Naive thymus-derived CD8-positive, alpha-beta T cell (primary cell): ENCODE measurements at places on chromosomes 4 and X.

DNA sequence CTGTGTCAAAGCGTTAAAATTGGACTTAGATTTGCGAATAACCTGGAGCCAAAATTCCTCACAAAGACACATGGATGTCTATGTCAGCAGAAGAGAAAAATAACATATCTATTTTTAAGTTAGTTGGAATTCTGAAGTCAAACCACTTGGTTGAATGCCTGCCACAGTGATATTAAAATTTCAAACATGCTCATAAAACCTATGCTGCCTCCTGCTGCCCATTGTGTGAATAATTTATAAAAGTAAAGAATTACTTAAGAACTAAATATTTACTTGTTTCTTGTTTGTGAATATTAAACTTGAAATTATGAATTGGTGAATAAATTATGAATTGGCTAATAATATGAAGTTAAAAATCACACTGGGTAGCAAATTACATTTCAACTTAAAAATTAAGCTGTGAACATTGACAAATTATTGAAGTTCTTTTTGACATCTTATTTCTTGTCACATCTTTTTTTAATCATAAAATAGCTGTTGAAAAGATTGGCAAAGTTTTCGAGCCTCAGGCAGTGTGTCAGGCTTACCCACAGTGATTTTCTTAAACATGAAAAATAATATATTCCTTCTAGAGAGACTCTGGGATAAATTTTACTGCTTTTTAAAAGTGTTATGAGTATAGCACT, 35.4 kb downstream of the FABP2 start:
- DNase-seq, result no peak
- no peak overlapping the region for H3K27ac ChIP-seq
- no peak overlapping the region for H3K4me3 ChIP-seq

- DNase-seq, result no peak
- H3K27ac ChIP-seq, result no peak overlapping the region
- no peaks in the 10 kb centered on the region for H3K36me3 ChIP-seq
These were observed 111.3 kb downstream of the GATB start for GRCh38 chr4:151649479-151649878.

DNA sequence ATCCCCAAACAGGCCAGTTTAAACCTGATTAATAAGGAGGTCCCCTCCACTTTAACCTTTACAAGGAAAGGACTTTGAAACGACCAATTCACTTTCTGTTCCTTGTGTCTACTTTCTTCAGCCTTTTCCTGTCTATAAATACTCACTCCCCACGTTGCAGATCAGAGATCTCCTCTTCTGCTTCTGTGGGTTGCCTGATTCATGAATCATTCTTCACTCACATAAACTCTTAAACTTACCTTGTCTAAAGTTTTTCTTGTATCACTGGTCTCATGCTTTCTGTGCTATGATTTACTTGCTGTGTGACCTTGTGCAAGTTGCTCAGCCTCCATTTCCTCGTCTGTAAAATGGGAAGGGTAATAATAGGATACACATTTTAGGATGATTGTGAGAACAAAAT, 236.1 kb downstream of the QDPR start:
- H3K36me3 ChIP-seq, result no peaks in the 10 kb centered on the region
- H3K4me1 ChIP-seq, result no peaks in the 10 kb centered on the region
- H3K4me3 ChIP-seq, result no peak overlapping the region
- no peak for DNase-seq
- no peak overlapping the region for H3K27ac ChIP-seq

- H3K4me1 ChIP-seq, result no peaks in the 10 kb centered on the region
- no peak for DNase-seq
- no peak overlapping the region for H3K27ac ChIP-seq
These were observed 187.7 kb downstream of the UNC5C start for GRCh38 chr4:95360906-95361695.

- no peaks in the 10 kb centered on the region for H3K4me1 ChIP-seq
- H3K36me3 ChIP-seq, result peaks cover 11% of the 10 kb centered on the region
- DNase-seq, result no peak
- H3K27ac ChIP-seq, result no peak overlapping the region
These were observed 21.0 kb upstream of the CITED1 start for GRCh38 chrX:72326605-72327300.

GRCh38 chrX:45434231-45434630, 233.6 kb upstream of the DIPK2B start:
- no peak overlapping the region for H3K27ac ChIP-seq
- H3K36me3 ChIP-seq, result no peaks in the 10 kb centered on the region
- no peaks in the 10 kb centered on the region for H3K27me3 ChIP-seq
- no peaks in the 10 kb centered on the region for H3K4me1 ChIP-seq
